ENCODE measurements at places on chromosomes 5 and 9.

DNA sequence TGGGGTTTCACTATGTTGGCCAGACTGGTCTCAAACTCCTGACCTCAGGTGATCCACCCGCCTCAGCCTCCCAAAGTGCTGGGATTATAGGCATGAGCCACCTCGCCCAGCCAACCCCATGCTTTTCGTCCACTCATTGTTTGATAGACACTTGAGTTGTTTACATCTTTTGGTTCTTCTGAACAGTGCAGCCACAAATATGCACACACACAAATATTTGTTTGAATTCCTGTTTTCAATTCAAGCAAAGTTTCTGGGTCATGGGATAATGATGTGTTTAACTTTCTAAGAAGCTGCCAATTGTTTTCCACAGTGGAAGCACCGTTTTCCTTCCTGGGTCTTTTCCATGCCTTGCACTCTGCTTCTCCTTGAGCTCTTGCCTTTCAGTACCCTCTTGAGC lies 6.8 kb upstream of the PAEP start:
- no peak for DNase-seq

DNA sequence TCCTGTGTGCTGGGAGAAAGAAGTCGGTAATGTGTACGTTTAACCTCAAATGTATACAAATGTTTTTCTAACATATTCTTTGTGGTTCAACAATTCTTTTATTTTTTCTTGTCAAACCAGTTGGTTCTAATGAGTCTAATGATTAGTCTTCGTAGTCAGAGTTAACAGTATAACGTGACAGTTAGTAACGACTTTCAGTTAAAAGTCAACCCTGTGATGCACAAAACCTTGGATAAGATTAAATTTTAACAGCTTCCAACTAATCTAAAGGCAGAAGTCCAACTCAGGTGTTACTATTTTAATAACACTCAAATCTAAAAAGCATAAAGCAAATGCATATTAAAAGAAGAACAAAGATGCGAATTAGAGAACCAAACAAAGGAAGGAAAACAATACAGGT lies 47.0 kb downstream of the SEMA6A start:
- no peak for DNase-seq

DNA sequence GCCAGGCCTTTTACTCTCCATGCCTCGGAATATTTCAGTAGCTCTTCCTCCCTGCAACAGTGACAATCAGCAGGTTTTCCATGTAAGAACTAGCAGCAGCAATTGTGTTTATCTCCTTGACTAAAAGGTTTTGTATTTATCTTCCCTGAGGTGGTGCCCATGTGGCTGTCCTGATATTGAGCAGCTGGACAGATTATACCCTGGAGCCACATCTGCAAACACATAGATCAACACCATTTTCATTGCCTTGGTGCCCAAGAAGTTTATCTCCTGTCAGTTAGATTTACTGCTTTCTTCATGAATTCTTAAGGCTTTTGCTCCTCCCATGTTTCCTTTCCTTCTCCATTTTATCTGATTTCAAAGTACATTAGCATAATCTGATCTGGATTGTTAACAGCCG lies 378.4 kb downstream of the SPATA31D1 start:
- no peak for DNase-seq

GRCh38 chr5:98461485-98461884 lies 312.0 kb upstream of the RGMB start:
- no peak for DNase-seq

DNA sequence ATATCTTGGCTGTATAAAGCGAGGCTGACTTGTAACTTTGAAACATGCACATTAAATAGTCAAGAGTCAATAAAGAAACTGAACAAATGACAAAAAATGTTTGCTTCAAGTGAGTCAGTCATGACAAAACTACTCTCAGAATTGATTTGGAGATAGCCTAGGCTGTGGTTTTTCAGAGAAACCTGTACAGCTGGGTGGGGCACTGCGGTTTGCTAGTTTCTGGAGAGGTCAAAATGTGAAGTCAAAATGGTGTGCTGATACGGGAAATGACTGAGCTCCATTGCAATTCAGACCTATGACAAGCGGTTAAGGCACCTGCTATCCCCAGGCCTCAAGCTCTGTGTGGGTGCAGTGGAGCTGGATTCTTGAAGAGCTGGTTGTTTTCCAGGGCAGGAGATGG lies 10.3 kb upstream of the CD180 start:
- DNase-seq, result peak; percentile 61

DNA sequence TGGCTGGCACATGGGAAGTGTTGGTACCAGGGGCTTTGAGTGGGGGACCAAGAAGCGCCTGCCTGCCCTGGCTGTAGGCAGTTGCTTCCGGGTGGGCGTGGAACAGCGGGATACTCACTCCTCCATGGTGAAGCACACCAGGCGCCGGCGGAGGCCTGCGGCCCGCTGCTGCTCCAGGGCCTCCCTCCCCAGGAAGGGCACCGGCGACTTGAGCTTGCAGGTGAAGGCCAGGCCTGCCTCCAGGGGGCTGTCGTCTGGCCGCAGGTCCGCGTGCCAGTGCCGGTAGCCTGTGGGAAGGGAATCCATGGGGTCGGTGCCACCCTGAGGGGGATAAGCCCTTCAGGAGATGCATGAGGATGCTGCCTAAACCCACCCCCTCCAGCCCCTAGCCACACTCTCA lies 34.3 kb downstream of the DBH start:
- no peak for DNase-seq

GRCh38 chr9:137435381-137435891 lies 5.7 kb downstream of the ENTPD8 start:
- DNase-seq, result no peak

DNA sequence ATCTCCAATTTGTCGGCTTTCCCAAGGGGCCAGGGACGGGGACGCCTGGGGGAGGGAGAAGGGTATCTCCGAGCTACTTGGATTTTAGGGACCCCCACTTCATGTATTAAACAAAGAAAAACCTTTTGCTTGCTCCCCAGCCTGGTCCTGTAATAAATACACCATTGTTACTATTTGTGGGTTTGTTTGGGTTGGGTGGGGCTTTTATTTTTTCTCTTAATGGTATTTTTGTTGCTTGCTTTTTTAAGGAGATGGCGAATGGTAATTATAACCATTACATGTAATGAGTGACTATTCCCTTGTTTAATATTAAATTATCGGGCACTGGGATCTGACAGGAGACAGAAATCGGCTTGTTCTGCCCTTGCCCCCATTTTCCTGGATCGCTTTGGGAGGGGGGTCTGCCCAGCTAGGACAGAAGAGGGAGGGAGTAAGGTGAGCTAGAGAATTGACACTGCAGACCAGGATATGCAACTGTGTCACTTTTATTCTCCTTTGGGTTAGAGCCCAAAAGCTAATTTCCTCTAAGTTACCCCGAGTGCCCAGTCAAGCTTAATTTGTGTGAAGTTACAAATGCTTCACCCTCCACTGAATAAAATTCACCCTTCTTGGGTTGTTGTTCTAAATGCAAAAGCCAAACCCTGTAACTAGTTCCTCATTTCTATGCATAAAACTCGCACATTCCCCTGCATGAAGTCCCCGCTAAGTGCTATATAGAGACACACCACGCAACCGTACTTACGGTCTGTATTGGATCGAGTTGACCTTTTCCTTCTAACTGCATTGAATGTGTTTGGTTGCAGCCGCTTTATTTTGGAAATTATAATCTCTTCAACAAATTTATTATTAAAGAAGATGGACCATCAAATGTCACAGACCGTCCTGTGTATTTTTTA lies 1.6 kb upstream of the ZNF608 start:
- no peak for DNase-seq

- DNase-seq, result no peak
Measured at GRCh38 chr5:53825016-53825415, 264.6 kb downstream of the NDUFS4 start.

DNA sequence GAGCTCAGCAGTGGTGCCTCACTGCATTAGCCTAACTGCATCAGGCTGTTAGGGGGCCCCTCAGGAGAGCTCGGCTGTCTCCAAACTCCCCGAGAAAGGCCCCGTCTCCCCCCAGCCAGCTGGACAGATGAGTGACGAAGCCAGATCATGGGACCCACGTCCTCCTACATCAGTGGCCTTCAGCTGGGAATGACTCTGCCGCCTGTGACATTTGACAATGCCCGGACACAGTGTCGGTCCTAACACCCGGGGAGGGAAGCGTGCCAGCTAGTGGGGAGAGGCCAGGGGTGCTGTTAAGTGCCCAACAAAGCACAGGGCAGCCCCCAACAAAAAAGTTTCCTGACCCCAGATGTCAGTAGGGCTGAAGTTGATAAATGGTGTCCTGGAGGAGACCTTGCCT lies 375.2 kb upstream of the IRX2 start:
- DNase-seq, result no peak

DNA sequence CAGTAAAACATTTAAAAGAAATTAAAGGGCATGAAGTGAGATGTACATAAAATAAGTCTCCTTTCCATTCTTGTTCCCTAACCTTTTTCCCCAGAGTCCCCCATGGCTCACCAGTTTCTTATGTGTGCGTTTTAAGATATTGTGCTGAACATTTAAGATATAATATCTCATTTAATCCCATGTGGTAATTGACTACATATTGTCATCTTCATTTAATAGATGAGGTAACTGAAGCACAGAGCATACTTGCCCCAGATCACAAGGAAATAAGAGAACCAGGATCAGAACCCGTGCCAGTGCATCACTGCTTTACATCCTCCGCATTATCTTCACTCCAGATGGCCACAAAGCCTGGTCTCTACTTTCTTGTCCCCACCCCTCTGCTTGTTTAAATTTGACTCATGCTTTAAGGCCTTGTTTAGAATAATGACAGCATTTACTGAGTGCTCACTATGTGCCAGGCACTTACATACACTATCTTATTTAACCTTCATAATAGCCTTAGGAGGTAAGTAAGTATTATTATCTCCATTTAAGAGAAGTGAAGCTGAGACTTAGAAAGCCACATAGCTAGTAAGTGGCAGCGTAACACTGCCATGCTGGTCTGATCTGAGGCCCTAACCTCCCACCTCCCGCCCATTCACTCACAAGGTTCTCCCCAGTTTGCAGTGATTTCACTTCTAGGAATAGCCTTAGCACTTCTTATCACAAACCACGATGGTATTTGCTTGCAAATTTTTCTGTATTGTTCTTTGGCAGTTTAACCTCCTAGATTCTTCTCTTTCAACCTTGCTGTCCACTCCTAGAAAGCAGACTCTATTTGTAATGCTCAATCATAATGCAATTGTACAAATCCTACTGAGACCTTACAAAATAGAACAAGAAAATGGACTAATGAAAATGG lies 78.4 kb upstream of the IL6ST start:
- no peak for DNase-seq

DNA sequence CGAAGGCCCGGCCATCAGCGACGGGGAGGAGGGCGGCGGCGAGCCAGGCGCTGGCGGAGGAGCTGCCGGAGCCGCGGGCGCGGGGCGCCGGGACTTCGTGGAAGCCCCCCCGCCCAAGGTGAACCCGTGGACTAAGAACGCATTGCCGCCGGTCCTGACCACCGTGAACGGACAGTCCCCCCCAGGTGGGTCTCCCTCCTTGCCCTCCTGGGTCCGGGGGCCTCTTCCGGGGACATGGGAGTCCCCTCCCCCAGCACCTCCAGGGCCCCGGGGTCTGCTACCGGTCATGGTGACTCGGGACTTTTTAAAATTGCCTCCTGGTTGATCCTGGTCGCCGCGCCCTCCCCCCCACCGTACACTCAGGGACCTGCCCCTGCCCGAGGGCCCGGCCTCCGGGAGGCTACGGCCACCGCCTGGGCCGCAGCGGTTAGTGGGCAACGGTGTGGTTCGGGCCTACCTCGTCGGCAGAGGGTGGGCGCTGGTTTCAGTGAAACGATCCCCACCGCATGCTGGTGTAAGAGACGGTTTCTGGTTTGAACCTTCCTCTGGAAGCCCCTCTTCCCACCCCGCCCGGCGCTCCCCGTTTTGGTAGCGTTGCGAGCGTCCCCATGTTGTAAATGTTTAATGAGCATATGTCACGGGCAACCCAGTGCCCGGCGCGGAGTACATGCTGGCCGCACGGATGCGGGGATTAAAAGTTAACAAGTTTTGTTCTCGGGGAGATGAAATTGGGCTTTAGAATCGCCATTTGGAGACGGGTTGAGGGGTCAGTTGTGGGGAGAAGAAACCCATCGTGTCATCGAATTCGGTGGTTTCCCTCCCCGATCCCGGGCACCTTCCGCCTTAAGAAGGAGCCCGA lies 1.1 kb downstream of the LARP1 start:
- DNase-seq, result peak; percentile 23

Data from activated T-helper 1 cell treated with anti-CD3 and anti-CD28 coated beads, Interleukin-2, amount 50 U/mL, for 16 hours (primary cell).